CD4-positive, alpha-beta T cell treated with Interleukin-10 for 1 hour (primary cell): ENCODE measurements at places on chromosomes 3 and 15.

DNA sequence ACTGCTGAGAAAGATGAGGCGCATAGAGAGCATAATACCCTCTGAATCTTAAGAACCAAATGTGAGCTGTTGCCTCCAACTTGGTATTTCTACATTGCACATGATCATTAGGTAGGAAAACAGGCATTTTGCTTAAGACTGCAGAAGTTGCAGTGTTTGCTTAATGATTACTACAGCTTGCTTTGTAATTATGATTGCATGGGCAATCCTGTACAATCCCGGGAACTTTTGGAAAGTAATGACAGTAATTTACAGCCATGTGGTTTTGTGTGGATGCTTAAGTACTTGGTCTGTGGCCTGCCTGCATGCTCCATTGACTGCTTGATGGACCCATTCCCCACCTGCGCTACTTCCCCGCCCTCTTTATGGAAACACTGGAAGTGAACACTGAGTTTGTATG is 301.1 kb downstream of the DIPK2A start:
- DNase-seq = no peak

GRCh38 chr3:133672461-133672860 is 10.7 kb upstream of the TOPBP1 start:
- DNase-seq = no peak

- DNase-seq = no peak
Observed at GRCh38 chr15:101308604-101309435, 13.8 kb upstream of the SNRPA1 start.

DNA sequence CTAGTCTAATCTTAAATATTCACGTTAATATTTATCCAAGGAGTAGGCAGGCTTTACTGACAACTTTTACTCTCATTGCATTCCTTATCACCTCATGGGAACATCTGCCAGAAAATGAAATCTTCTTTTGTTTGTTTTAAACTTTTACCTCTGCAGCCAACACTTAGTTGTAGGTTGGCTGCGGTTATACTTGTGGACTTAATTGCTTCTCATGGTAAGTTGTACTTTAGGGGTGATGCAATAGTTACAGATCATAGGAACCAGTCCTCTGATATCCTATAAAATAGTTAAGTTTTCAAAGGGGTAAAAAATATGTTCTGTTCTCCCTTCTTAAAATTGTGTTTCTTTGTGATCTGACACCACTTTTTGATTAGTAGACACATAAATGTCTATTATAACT is 321.9 kb downstream of the ZPLD1 start:
- no peak for DNase-seq

- peak; percentile 11 for DNase-seq
Observed at GRCh38 chr3:27454914-27455313, 29.3 kb downstream of the SLC4A7 start.

- DNase-seq = no peak
Observed at GRCh38 chr15:48373821-48374451, 42.7 kb downstream of the DUT start.

GRCh38 chr3:56851966-56852884 is 50.5 kb upstream of the ARHGEF3 start:
- no peak for DNase-seq

DNA sequence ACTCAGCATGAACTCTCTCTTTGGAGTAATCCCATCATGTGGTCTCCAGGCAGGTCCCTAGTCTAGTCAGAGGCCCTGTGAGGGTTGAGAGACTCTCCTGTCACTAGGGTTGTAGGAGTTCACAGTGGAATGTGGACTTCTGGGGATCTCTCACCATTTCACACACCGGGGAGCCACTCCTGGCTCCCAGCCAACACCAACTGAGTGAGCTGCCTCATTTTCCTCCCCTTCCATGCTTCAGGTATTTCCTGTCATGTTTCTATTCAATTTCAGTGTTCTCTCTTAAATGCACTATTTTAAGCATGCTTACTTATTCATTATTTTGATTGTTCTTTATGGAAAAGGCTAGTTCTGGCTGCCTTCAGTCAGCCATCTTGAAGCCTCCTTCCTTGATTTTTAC is 467.5 kb upstream of the ARL6 start:
- no peak for DNase-seq

GRCh38 chr15:100150906-100151305 is 190.9 kb downstream of the ADAMTS17 start:
- no peak for DNase-seq

- no peak for DNase-seq
Observed at GRCh38 chr3:127888564-127889107, 26.4 kb upstream of the KBTBD12 start.

- DNase-seq = no peak
Observed at GRCh38 chr3:141505166-141505565, 18.3 kb downstream of the RASA2 start.

- DNase-seq = no peak
Observed at GRCh38 chr15:20386198-20386597, 155.4 kb downstream of the GOLGA6L6 start.

DNA sequence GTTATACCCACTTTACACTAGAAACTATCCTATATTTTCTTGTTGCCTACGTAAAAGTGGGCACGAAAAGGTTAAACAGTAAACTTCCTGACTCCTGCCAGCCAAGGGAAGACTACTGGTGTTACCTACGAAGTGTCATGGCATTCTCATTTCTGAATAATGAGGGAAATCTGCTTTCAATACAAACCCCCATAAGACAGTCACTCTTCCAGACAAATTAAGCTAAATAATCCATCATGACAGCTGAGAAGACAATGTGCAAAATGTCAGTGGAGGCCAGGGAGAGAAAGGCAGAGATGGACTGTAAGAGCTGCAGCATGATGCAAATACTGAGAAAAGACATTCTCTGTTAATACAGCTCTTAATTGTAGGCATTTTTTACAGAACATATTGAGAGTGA is 136.5 kb downstream of the SERPINI1 start:
- no peak for DNase-seq

- DNase-seq = no peak
Observed at GRCh38 chr3:113873814-113874526, 35.4 kb downstream of the GRAMD1C start.

DNA sequence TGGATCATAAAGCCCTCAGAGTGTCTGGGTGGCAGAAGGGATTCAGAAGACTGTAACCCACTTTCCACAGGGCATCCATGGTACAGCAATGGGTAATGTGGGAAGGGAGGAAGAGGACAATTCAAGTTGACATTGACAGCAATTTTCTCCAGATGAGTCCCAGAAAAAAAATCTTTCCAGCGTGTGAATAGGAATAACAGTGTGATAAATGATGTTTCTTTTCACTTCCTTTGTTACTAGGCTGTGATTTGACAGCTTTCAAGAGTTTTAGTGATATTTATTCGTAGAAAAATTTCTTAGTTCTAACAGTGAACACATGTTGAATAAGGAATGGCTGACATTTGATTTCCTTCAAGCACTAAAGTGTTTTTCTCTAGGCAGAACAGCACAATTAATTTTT is 186.4 kb downstream of the CADPS start:
- no peak for DNase-seq

GRCh38 chr3:185813691-185814215 is 11.1 kb downstream of the IGF2BP2 start:
- no peak for DNase-seq

DNA sequence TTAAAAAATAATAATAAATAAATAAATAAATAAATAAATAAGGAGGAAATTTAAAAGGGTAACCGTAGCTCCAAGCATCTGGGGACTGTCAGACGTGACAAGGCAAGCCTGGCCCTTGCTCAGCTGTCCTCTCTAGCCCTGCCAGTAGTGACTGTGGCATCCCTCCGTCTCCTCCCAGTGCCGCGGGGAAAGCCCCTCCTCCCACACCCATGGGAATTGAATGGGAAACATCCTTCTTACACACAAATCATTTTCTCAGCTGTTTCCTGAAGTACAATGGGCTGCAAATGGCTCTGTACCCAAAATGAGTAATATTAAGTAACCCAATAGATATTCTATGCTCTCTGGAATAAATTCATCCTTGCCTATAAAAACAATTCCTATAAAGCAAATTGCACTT is 101.6 kb upstream of the RAD18 start:
- DNase-seq = no peak

DNA sequence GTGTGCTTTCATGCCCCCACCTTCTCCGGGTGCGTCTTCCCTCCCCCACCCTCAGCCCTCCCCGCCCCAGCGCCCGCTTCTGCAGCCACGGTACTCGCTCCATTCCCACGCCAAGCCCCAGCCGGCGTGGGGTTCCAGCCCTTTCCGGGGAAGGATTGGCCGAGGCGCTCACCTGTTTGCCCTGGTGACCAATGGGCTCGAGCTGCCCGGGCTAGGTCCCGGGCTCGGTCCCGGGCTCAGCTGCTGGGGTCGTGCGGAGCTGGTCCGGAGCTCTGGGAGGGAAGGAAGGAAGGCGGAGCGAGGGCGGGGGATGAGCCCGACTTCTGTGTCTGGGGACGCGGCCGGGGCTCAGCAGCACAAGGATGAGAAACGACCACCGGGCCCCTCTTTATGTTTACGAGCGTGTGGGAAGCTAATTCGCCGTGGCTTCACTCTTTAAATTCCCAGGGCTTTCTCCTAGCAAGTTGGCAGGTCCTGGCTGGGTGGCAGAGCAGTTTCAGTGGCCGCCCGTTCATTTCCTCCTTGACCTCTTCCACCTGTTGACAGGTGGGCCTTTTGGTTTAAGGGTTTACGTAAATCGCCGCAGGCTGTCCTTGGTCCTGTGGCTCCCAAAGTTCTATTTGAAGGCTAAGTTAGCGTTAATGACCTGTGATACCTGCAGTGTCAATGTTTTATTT is at the start of gene IGSF10:
IGSF10 (minus strand) TSS at position 288 of the 677 bp plus-strand sequence. CDS start 2,352 bp downstream, outside the sequence.
- DNase-seq = no peak

DNA sequence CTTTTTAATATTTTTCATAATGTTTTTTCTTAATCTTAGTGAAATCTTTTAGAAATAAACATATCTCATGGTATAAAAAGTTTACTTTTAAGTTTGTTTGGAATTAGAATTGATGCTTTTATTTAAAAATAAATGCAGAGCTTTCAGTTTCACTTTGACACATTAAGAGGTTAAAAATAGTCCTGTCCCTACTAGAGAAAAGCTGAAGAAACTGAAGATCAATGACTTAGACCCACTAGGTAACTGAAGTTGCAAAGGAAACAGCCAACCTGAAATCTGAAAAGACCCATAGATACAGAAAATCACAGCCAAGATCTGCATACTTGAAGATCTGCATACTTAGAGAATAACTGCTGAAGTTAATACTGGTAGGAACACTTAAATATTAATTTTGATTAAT is 237.6 kb downstream of the RAP2B start:
- no peak for DNase-seq

GRCh38 chr3:157390713-157391515 is 45.7 kb upstream of the PTX3 start:
- DNase-seq = no peak

DNA sequence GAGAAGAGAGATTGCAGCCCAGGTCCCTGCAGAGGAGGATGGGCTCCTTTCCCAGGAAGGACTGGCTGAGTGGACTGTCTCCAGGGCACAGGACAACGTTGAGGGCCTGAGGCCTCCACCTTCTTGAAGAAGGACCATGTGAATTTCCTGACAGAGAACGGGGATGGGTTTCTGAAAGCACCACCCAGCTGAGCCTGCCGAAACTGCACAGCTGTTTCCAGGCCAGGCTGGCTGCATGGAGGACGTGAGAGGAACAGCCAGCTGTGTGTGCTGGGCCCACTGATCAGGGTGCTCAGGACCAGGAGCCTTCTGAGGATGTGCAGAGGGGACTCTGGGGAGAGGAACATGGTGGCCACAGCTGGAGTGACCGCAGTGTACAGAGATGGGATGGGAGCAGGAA is 39.2 kb downstream of the HMCES start:
- DNase-seq = no peak

GRCh38 chr3:23979569-23979968 is 34.5 kb downstream of the NR1D2 start:
- no peak for DNase-seq

- no peak for DNase-seq
Observed at GRCh38 chr15:59020322-59020721, 32.9 kb downstream of the RNF111 start.

DNA sequence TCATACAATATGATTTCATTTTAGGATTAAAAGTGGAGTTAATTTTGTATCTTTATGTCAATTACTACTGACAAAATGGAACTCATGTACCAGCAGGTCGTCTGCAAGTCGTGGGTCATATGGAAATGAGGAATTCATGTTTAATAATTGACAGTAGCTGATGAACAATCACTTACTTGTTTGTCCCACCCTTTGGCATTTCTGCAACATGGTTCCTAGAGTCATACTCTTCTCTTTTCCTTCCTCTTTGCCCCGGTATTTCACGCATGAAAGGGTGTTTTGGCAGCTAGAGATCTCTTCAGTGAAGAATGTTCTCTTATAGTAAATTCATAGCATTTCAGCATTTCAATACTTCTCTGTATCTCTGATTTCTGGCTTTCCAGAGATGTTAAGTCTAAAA is 133.3 kb upstream of the SLC24A5 start:
- DNase-seq = no peak

GRCh38 chr15:64701482-64702184 is 73.8 kb downstream of the RBPMS2 start:
- no peak for DNase-seq

DNA sequence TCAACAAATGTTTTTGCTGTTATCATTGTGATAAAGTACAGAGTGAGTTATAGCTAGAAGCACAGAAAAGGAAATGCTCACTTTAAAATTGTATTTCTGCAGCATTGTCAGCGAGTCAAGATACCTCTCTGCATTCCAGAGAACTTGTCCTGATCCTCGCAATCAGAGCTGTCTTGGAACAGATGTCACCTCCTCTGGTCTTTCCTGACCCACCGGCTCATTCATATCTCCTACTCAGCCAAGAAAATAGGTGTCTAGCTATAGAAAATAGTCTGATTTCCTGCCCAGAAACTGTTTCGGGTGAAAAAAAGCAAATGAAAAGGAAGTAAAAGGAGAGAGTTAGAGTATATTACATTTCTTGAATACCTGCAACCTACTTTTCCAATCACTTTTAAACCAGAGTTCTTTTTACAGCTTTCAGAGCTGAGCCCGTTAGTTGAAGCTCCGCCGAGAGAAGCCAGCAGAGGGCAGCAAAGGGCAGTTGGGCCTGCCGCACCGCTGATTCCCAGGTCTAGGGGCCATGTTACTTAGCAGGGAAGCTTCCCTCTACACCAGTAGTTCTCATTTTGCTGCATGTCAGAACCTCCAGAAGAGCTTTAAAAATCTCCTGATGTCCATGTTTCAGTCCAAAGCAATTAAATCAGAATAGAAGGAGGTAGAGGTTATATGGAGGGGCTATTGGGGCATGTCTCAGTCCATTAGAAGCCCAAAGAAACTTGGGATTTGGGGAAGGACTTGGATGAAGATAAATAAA is 185.7 kb upstream of the THRB start:
- peak; percentile 24 for DNase-seq

DNA sequence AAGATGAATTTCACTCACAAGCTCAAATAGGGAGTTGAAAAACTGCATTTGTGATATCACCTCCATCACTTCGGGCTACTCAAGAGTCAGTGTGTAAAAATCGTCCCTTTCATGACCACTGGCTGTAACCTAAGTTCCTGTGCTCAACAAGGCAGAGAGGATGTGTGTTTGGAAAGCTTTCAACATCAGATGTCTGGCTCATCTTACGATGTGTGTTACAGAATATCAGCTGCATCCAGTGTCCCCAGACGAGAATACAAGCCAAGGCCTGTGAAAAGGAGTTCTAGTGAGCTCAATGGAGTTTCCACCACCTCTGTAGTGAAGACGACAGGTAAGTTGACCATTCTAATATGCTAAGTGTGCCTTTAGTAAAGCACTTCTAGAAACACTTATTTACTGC is 65.5 kb upstream of the ADAMTSL3 start:
- no peak for DNase-seq

GRCh38 chr15:46489276-46489675 is 854.4 kb downstream of the SQOR start:
- no peak for DNase-seq

GRCh38 chr3:61804782-61805181 is 243.4 kb downstream of the PTPRG start:
- DNase-seq = no peak
